T-helper 2 cell (primary cell): ENCODE measurements at places on chromosomes 7 and 10.

- DNase-seq: no peak
Measured at GRCh38 chr10:69506487-69506833, 55.2 kb downstream of the TSPAN15 start.

DNA sequence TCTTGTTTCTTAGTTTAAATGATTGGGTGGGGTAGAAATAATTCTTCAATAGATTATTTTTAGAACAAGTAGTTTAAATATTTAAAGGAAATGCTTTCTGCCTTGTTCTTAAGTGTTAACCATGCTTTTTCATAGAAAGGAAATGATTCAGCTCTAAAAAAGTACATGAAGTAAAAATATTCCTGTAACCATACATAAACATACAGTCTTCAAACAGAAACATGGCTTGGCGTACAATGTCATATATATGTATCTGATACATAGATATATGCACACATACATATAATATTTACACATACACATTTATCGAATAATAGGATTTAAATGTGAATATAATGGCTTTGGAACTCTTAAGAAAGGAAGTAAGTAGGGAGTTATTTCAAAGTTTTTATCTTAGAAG is 84.4 kb downstream of the RUNDC3B start:
- DNase-seq: no peak

DNA sequence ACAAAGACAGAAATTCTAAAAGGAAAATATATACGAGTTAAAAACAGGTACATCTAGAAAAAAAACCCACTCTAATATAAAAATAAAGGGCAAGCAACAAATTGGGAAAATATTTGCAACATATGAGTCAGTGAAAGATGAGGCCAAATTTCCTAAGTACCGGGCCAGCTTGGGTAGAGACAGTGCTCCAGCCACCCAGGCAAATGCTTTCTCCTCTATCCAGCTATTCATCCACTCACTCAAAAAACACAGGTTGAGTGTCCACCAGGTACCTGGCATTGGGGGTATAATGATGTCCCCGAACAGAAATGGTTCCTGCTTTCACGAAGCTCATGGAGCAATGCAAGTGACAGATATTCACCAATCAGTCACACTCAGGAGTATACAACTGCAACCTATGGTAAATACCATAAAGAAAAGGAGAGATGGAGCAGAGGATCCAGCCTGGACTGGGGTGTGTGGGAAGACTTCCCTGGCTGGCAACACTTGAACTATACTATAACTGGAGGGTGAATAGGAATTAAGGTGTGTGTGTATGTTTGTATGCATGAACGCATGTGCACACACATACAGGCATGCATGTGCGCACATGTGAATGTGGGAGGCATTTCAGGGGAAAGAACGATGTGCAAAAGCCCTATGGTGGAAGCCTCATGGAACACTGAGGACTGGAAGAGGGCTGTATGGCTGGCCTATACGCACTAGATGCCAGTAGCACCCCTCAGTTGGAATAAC is 2.3 kb downstream of the ARHGAP22 start:
- DNase-seq: no peak

DNA sequence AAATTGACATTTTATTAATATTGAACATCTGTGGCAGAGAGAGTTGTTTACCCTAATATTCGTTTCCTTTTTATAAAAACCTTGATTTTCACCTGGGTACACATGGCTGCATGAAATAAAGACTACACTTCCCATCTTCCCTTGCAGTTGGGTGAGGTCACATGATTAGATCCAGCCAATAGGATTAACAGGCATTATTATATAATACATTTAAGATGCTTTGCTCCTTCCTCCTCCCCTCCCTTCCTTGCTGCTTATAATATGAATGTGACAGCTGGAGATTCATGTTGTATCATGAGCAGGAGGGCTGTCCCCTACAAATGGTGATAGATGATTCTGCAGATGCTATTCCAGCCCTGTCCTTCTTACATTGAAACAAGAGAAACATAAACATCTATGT is 146.6 kb downstream of the SH2D4B start:
- DNase-seq: no peak

- DNase-seq: no peak
Measured at GRCh38 chr10:113099431-113100183, 149.6 kb downstream of the TCF7L2 start.

DNA sequence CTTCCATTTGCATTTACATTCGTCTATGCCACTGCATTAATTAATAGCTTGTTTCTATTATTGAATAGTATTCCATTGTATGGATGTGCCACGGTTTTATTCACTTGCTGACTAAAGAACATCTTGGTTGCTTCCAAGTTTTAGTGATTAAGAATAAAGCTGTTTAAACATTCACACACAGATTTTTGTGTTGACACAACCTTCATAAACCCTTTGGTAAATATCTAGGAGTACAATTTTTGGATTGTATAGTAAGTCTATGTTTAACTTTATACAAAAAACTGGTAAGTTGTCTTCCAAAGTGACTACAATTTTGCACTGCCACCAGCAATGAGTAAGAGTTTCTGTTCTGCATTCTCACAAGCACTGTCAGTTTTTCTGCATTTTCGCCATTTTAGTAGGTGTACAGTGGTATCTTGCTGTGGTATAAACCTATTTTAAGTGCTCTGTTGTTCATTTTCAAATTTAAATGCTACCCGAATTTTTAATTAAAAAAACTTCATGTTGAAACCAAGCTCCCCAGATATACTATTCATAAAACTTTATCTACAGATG is 121.4 kb downstream of the RNF133 start:
- DNase-seq: no peak

GRCh38 chr10:27741173-27742091 is 4.2 kb downstream of the MKX start:
- DNase-seq: no peak

DNA sequence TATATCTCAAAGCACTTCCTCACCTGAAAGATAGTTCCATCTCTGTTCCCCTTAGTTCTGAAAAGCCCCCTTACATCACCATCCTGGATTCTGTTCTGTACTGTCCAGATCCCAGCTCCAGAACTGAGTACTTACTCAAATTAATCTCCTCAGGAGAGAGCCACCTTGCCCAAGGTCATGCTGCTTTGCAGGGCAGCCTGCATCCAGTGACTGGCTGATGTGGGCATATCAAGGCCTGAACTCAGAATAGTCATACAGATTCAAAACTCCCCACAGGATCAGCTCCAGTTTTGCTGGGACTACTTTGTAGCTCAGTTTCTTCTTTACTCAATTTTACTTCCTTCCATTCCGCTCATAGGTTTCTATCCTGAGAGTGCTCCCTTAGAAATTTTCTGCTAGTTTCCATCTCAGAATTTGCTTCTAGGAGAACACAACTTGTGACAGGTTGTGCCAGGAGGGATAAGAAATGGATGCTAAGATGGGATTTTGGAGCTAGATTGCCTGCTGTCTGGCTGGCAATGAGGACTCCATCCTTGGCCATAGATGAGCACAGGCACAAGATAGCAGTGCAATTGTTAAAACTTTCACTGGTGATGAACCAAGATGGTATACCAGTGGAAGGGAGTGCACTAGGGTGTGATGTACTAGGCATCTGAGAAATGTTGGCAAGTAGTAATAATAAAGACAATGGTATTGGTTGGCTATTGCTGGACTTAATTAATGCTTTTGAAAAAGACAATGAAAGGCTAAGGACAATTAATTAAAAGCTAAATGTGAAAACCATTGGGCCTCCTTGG is 17.3 kb downstream of the SRGN start:
- no peak for DNase-seq

DNA sequence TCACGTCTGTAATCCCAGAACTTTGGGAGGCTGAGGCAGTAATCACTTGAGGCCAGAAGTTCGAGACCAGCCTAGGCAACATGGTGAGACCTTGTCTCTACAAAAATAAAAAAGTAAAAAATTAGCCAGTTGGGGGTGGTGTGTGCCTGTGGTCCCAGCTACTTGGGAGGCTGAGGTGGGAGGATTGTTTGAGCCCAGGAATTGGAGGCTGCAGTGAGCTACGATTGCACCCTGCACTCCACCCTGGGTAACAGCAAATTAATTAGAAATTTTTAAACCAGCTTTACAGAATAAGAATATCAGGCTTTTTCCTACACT is 136.0 kb downstream of the EPC1 start:
- DNase-seq: no peak

- DNase-seq: no peak
Measured at GRCh38 chr7:98223898-98224700, 12.9 kb downstream of the BHLHA15 start.

- no peak for DNase-seq
Measured at GRCh38 chr7:51066405-51066882, 250.2 kb downstream of the COBL start.

DNA sequence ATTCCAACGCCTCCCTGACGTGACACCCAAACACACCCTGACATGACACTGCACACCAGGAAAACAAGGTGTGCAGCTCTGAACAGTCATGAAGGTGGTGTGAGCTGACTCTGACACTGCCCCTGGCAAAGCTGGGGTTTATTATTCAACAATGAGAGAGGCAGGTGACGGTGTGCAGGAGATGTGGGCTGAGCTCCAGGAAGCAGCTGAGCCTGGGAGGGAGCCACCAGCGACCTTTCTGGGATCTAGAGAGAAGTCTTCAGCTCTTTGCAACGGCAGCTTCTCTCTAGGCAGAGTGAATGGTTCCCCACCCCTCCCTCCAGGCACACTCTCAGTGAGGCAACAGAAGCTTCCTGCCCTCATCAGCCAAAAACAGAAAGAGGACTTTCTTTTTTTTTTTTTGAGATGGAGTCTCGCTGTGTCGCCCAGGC is 65.6 kb downstream of the SH3PXD2A start:
- no peak for DNase-seq

- no peak for DNase-seq
Measured at GRCh38 chr10:44807451-44807850, 103.7 kb upstream of the TMEM72 start.

DNA sequence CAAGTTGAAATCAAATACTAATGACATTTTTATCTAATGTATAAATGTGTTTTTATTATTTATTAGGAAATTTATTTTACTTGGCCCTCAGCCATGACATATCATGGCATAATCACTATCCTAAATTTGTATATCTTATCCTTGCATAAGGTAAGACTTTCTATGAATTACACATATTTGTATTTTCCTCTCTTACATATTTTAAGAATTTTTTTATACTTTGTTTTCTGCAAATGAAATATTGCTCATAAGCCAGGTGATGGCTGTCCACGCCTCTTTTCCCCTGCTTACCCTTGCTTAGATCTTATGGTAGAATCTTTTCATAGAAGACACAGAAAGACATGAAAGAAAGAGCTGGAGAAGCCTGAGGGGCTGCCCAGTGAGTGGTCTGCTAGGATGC is 48.2 kb downstream of the IKZF1 start:
- no peak for DNase-seq

GRCh38 chr7:117145333-117145732 is 177.5 kb downstream of the WNT2 start:
- no peak for DNase-seq

GRCh38 chr7:43249823-43250145 is 137.3 kb downstream of the HECW1 start:
- no peak for DNase-seq
